ENCODE measurements at places on chromosomes 1 and 21. TPM values are rescaled to one million over a fixed set of nuclear protein-coding genes. Genes with fewer than 3 reads are reported as not detected.

- no peak for DNase-seq
These were observed 26.0 kb downstream of the RGS1 start for GRCh38 chr1:192601567-192601966.

DNA sequence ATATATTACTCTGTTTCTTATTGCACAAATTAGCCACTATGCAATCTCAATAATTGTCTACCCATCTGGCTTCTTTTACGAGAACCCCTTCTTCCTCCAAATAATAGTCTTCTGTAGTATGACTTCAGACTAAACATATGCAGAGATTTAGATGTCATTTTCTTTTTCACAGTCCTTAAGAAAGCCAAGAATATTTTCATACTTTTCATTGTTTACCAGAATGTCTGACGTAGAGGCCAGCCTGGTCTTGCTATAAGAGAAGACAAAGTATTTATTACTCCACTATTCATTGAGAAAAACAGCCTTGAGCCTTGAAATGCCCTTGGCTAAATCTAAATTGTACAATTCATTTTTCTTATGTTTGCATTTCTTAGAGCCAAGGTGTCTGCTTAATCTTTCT is 714.9 kb upstream of the CXADR start:
- no peak for DNase-seq

- DNase-seq = peak; percentile 72
These were observed 522 bp downstream of the RC3H1 start for GRCh38 chr1:174021591-174022079.

OR6N1 gene
- not detected for total RNA-seq

- no peak for DNase-seq
These were observed 241.8 kb upstream of the MAP1LC3C start for GRCh38 chr1:242240691-242241090.

- DNase-seq = no peak
These were observed 70.7 kb downstream of the SPATA46 start for GRCh38 chr1:162305969-162306368.

DNA sequence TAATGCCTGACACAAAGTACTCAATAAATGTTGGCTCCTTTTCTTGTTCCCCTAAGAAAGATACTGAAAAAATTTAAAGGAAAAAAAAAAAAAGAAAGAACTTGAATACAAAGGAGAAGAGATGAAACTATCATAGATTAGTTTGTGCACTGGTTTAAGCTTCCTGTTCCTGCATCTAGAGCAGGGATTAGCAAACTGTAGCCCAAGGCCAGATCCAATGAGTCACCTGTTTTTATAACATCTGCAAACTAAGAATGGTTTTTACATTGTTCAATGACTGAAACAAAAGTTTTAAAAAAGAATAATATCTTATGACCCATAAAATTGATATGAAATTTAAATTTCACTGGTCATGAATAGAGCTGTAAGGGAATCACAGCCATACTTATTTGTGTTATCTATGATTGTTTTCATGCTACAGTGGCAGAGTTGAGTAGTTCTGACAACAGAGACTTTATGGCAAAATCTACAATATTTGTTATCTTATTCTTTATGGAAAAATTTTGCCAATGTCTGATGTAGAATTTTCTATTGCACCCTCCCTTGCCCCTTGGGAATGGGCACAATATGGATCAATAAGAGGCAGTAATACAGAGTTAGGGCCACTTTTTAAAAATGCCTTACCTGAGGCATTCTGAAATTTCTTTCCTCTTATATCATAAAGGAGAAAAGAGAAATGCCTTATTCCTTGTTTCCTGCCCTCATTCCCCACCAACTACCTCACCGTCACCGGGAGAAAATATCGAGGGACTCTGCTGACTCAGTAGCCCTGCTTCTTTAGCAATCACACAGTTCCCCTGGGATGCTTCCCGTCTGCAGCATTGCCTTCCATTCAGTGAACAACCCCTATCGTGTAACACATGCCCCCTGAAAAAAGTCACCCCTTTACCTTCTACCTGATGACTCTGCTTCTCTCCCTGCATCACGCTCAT is 50.6 kb downstream of the WDR64 start:
- no peak for DNase-seq

DNA sequence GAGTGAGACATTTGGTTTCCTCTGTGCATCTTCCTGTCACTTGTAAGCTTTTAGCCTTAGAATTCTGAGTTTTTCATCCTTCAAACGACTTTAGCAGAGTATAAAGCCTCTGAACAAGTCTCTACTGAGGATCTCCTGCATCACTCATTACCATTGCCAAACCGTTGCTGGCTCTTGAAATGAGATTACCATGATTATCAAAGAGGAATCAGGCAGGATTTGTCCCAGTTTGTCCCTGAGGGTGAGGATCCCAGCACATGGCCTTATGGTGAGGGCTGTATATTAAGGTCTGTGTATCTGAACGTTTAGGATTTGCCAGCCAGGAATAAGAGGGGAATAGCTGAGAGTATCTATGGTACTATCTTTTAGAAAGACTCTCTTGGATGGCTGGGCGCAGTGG is 169.5 kb upstream of the L1TD1 start:
- DNase-seq = no peak

All from mucosa of descending colon (tissue), 3 donors.